Kasumi-1 (cell line): ENCODE measurements at places on chromosomes 2 and 18.

GRCh38 chr18:22302144-22302543 lies 115.6 kb downstream of the CTAGE1 start:
- DNase-seq, result peak; percentile 91

- DNase-seq, result peak; percentile 70
Measured at GRCh38 chr2:174748948-174749347, 15.3 kb downstream of the CHRNA1 start.

GRCh38 chr18:11411048-11411447 lies 198.3 kb upstream of the SLC35G4 start:
- no peak for DNase-seq

DNA sequence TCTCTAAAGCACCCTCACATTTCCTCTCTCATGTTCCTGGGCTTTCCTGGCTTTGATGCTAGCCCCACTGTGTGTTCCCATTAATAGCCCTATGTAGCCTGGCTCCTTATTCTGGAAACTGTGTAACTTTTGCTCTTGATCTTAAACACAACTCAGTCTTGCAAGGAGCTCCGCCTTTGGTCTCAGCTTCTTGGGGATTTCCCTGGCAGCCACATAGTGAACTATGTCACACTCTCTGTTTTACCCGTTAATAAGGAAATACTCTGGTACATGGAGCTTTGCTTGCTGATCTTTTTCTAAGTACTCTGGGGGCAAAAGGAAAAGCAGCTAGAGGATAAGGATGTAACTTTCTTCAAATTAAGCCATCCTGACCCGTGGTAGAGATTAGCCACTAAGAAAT lies 259.3 kb downstream of the NEDD4L start:
- no peak for DNase-seq

- no peak for DNase-seq
Measured at GRCh38 chr2:161075701-161076100, 84.5 kb upstream of the TANK start.
